ENCODE measurements at places on chromosomes 5 and 9.

- no peak for DNase-seq
Observed at GRCh38 chr5:555058-555623, 30.9 kb upstream of the SLC9A3 start.

DNA sequence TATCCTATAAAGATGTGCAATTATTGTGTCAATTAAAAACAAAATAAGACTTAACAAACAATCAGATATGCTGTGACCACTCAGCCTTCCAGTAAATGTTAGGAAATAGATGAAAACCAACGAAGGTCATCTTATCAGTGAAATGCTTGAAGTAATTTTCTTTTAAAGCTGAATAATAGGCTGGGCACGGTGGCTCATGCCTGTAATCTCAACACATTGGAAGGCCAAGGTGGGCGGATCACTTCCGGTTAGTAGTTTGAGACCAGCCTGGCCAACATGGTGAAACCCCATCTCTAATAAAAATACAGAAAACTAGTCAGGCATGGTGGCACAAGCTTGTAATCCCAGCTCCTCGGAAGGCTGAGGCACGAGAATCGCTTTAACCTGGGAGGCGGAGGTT lies 31.2 kb downstream of the NLN start:
- DNase-seq = no peak

- no peak for DNase-seq
Observed at GRCh38 chr5:149439899-149440542, 60.9 kb upstream of the IL17B start.

DNA sequence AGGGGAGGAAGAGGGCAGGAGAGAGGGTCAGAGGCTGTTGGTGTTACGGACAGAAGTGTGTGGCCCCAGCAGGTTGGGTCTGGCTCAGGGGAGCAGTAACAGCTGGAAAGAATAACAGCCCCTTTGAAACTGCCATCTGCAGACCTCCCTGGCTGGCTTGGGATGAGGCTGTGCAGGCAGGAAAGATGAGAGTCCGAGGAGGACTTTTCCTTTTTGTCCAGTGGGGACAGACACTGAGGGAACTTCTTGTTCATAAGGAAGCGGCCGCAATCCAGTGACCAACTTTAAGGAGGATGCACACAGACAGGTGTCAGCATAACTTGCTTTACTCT lies 14.8 kb upstream of the PLEKHG4B start:
- no peak for DNase-seq

GRCh38 chr5:148760945-148761638 lies 65.3 kb upstream of the ADRB2 start:
- DNase-seq = no peak

DNA sequence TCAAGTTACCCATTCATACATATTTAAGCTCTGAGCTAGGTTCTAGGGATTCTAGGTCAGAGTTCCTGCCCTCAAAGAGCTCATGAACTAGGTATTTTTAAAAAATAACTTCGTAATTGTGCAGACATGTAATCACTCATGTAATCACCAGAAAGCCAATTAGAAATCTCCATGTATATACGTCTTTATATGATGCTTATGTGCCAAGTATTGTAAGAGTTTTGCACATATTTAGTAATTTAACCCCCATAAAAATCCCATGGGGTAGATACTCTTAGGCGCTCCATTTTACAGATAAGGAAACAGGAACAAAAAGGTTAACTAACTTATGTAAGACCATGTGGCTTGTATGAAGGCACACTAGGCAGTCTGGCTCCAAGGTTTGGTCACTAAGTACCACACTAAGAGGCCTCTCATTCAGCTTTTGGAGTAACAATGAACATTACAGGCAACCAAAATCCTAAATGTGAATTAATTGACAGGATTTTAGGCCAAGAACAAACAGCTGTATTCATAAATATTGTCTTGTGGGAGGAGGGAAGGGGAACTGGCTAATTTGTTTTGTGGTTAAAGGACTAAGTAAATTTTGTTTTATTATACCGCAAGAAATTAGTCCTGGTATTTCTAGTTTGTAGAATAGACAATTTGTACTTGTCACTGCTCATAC lies 1.7 kb upstream of the OTULINL start:
- no peak for DNase-seq

DNA sequence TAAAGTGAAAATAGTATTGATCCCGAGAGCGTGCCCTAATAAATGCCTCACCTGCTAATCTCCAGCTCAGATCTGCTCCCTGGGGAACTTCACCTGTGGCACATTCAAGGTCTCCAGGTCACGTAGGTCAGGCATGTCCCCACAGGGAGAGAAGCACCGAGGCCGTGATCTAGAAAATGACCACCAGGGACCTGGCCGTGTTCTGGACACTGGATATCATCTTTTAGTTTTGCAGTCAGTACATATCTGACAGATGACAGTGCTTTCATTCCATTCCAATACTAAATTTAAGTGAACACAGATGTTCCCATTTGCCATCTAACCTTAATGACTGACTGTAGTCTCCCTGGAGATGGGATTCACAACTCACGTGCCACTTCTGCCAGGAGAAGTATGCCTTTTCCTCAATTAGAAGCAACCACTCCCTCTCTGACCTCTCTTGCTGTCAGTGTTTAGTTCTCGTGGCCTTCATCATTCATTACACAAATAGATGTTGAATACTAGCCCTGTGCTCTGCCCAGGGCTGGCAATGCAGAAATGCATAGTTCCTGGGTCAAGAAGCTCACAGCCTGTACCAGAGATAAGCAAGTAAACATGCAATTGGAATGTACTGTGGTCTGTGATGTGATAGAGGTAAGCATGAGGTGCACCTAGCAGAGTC lies 276.5 kb downstream of the NTRK2 start:
- no peak for DNase-seq

DNA sequence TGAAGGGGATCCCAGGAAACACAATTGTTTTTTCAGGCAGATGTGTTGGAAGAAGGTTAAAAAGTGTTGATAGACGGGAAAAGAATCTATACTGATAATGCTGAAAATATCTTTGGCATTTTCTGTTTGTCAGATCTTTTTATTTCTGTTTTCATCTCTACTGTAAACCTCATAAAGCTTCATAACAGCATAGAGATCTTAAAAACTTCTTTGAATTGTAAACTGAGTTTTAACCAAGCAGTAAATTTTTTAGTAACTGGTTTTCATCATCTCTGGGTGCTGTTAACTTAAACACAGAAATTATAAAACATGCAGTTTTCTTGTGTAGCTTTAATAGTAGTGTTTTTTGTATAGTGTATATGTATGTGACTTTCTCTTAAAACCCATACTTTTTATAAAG lies 227.0 kb downstream of the WDR70 start:
- no peak for DNase-seq

GRCh38 chr5:10262995-10263394 lies 12.9 kb downstream of the CCT5 start:
- DNase-seq = no peak

- DNase-seq = no peak
Observed at GRCh38 chr5:95283761-95284571, 928 bp downstream of the MCTP1 start.

- DNase-seq = no peak
Observed at GRCh38 chr5:160271836-160272235, 40.5 kb downstream of the CCNJL start.

- no peak for DNase-seq
Observed at GRCh38 chr5:172820046-172820767, 13.8 kb upstream of the ERGIC1 start.

GRCh38 chr9:121279776-121280388 lies 11.9 kb downstream of the GSN start:
- no peak for DNase-seq
